ENCODE measurements at places on chromosomes 7 and 10. TPM values are rescaled to one million over a fixed set of nuclear protein-coding genes. Genes with fewer than 3 reads are reported as not detected.

Gene CFAP70
- total RNA-seq: under 0.01 TPM

Gene TRPV5
- not detected for total RNA-seq

Gene CASP2
- total RNA-seq: 12.9 TPM

Gene TUBB8
- not detected for total RNA-seq

Gene ZNF248
- 2.7 TPM for total RNA-seq

Gene NUP42
- total RNA-seq: 26.6 TPM

Gene TBXAS1
- total RNA-seq: 2.2 TPM

Gene CPA2
- not detected for total RNA-seq

Gene C10orf62
- total RNA-seq: not detected

Gene HOXA5
- 30.6 TPM for total RNA-seq

Gene GIMAP2
- 0.15 TPM for total RNA-seq

Gene SLF2
- total RNA-seq: 19.0 TPM

Gene ECHDC3
- total RNA-seq: 29.8 TPM

Gene CDK1
- total RNA-seq: 80.5 TPM

Gene MRPS33
- 23.2 TPM for total RNA-seq

Gene TRIL
- total RNA-seq: 0.84 TPM

Gene LRRC17
- total RNA-seq: 76.6 TPM

Gene ZNF92
- total RNA-seq: 4.8 TPM

Gene LLCFC1
- total RNA-seq: not detected

Gene PRSS2
- 0.34 TPM for total RNA-seq

Gene TASOR2
- 23.7 TPM for total RNA-seq

Gene PARG
- 15.6 TPM for total RNA-seq

Gene RARRES2
- 11.9 TPM for total RNA-seq

Gene RTKN2
- total RNA-seq: 0.89 TPM

Gene AMPH
- total RNA-seq: 1.9 TPM

Gene AQP1
- total RNA-seq: 0.45 TPM

Gene ATP5F1C
- 287 TPM for total RNA-seq

Gene ATG9B
- total RNA-seq: not detected

Gene PRSS37
- total RNA-seq: not detected

Gene HMX2
- total RNA-seq: not detected

Measured in bronchus fibroblast of lung (primary cell).